ENCODE measurements at places on chromosomes 6 and 20.

- no peak for DNase-seq
These were observed 24.8 kb downstream of the EPB41L1 start for GRCh38 chr20:36179170-36179945.

GRCh38 chr6:9851541-9852380, 563.1 kb downstream of the TFAP2A start:
- DNase-seq = no peak

GRCh38 chr20:1505871-1506270, 14.7 kb upstream of the SIRPB2 start:
- no peak for DNase-seq

- no peak for DNase-seq
These were observed 49.9 kb upstream of the PMEPA1 start for GRCh38 chr20:57759724-57760123.
